PC-3 (cell line): ENCODE measurements at places on chromosomes 2 and 18.

DNA sequence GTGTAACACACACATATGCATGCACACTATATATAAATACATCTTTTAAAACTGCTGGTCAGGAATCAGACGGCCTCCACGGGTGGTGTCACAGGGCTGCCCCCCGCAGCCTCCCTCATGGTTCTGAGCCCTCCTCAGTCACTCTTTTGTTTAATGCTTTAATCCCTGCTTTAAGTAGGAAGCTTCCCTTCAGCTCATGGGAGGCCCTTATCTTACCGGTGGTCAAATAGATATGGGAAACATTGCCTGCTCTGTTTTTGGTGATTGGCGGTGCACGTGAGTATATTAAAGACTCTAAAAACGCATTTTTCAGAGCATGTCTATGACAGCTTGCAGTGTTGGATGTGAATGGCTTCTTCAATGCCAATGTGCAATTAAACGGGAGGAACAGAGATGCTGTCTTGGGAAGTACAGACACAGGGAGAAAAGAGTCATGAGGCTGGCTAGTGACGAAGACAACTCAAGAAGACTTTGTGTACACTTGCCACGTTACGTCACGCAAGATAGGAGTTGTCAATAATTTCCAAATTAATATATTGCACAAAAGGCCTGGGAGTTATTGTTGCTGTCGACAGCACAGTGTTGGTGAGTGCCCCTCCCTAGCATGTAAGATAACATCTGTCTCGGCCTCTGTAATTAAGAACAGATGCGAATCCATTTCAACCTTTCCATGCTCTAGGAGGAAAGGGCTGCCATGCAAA lies 23.3 kb downstream of the GNLY start:
- peaks cover 10% of the 10 kb centered on the region; the same call in 1 of the 2 replicates for H3K4me1 ChIP-seq
- no peaks in the 10 kb centered on the region for H3K36me3 ChIP-seq
- no peak overlapping the region for H3K4me3 ChIP-seq
- H3K27me3 ChIP-seq = no peaks in the 10 kb centered on the region
- no peak overlapping the region for H3K27ac ChIP-seq

- no peak for DNase-seq
- no peak overlapping the region for H3K4me3 ChIP-seq
- H3K4me1 ChIP-seq = peaks cover 4% of the 10 kb centered on the region
Observed at GRCh38 chr2:173028671-173029070, 47.0 kb upstream of the MAP3K20 start.

GRCh38 chr2:74847070-74847858 lies 13.3 kb downstream of the HK2 start:
- H3K27me3 ChIP-seq = no peaks in the 10 kb centered on the region
- peak overlapping the region; percentile 99 for H3K27ac ChIP-seq
- DNase-seq = peak; percentile 53

- H3K27me3 ChIP-seq = no peaks in the 10 kb centered on the region
- no peak overlapping the region for H3K27ac ChIP-seq
- H3K36me3 ChIP-seq = no peaks in the 10 kb centered on the region
Observed at GRCh38 chr2:234355021-234355720, 141.7 kb downstream of the ARL4C start.

GRCh38 chr2:225995796-225996461 lies 596.4 kb downstream of the NYAP2 start:
- no peaks in the 10 kb centered on the region for H3K4me1 ChIP-seq
- no peak overlapping the region for H3K4me3 ChIP-seq
- no peak overlapping the region for H3K27ac ChIP-seq
- H3K27me3 ChIP-seq = no peaks in the 10 kb centered on the region
- H3K36me3 ChIP-seq = no peaks in the 10 kb centered on the region

DNA sequence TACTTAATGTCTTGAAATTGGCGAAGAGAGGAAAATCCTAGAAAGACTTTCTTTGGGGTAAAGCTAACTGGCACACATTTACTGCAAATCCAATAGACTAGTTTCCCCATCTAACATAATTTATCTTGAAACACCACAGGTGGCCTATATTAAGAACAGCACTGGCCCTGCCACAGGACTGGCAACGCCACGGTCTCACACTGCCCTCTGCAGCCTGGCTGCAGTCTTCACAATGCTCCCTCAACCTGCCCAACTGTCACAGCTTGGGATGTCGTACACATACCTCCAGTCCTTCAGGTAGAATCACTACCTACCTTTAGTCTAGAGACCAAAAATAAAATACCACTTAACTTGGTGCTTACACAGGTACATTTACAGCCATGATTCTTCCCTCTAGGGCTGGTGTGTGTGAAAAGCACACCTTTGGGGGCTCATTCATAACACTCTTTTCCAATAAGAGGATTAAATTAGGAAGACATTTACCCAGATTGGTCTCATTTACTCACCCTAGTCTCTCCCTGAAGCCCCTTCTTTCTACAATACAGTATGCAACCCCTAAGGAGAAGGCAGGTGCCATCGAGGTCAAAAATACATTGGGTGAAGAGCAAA lies 222.2 kb downstream of the C1D start:
- no peaks in the 10 kb centered on the region for H3K27me3 ChIP-seq
- H3K36me3 ChIP-seq = no peaks in the 10 kb centered on the region
- no peak overlapping the region for H3K27ac ChIP-seq
- peak; percentile 84 for DNase-seq
- no peak overlapping the region for H3K4me3 ChIP-seq

GRCh38 chr2:38619458-38620164 lies 16.9 kb upstream of the HNRNPLL start:
- no peak overlapping the region for H3K27ac ChIP-seq
- H3K27me3 ChIP-seq = no peaks in the 10 kb centered on the region
- no peak overlapping the region for H3K4me3 ChIP-seq
- no peaks in the 10 kb centered on the region for H3K36me3 ChIP-seq

DNA sequence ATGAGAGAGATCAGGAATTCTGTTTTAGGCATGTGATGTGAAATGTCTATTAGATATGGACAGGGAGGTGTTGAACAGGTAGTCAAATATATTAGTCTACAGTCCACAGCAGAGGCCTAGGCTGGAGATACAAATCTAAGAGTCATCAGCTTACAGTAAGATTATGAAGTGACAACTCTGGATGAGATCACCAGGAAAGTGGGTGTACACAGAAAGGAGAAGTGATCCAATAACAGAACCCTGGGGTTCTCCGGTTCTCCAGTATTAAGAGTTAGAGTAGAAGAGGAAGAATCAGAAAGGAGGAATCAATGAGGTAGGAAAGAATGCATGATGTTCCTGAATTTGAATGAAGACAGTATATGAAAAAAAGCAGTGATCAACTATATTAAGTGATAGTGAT lies 362.3 kb downstream of the FIGN start:
- no peak for DNase-seq
- no peaks in the 10 kb centered on the region for H3K36me3 ChIP-seq
- H3K4me1 ChIP-seq = no peaks in the 10 kb centered on the region
- H3K4me3 ChIP-seq = no peak overlapping the region

DNA sequence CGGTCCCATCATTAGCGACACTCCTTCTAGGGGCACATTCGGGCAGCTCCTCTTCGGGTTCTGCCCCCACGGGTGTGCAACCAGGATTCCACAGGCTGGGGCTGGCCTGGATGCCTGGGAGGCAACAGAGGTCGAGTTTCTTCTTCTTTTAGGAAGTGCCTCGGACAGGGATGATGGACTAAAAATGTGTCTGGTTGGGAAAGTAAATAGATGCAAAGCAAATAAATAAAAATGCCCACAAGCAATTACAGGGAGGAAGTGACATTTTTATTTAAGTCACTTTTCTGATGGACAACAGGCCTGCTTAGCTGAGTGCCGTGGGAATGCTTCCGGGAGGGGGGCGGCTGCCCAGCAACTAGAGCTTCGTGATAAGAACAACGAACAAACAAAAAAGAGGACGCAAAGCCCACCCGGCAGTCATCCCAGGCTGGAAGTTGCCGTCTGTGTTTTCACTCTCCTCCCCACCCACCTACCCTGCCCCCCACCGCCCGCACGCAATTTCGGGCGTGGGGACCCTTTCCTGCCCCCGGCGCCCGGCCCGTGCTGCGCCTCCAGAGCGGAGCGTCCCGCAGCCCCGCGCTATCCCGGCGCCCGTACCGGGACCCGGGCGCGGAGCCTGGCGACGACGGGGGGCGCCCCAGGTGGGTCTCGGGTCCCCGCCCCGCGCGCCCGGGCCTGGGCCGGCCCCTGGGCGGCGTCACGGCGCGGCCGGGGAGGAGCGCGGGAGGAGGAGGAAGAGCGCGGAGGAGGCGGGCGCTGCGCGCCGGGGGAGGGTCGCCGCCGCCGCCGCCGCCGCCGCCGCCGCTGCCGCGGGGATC lies 412 bp upstream of the NCK2 start:
- no peaks in the 10 kb centered on the region for H3K36me3 ChIP-seq
- H3K4me1 ChIP-seq = peaks cover 18% of the 10 kb centered on the region
- H3K4me3 ChIP-seq = peak overlapping the region; percentile 55
- peak overlapping the region; percentile 40 for H3K27ac ChIP-seq
- H3K27me3 ChIP-seq = no peaks in the 10 kb centered on the region

DNA sequence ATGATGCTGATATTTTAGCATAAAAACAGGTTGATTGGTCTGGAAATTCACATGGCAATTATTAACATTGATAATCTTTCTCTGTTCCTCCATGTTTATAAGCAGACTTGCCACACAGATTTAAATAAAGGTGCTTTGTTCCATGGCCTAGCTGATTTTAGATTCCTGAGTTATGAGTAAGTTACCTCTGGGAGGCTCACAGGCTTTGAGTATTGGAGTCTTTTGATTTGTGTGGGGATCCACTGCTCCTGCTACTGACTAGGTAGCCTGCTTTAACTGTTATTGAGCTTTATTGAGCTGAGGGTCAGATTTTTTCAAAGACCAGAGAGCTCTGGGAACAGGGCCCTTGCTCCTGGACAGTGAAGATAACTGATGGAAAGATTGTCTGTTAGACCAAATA lies 166.1 kb downstream of the ANKRD30B start:
- peak; percentile 61 for DNase-seq
- peaks cover 14% of the 10 kb centered on the region for H3K4me1 ChIP-seq
- no peak overlapping the region for H3K27ac ChIP-seq

DNA sequence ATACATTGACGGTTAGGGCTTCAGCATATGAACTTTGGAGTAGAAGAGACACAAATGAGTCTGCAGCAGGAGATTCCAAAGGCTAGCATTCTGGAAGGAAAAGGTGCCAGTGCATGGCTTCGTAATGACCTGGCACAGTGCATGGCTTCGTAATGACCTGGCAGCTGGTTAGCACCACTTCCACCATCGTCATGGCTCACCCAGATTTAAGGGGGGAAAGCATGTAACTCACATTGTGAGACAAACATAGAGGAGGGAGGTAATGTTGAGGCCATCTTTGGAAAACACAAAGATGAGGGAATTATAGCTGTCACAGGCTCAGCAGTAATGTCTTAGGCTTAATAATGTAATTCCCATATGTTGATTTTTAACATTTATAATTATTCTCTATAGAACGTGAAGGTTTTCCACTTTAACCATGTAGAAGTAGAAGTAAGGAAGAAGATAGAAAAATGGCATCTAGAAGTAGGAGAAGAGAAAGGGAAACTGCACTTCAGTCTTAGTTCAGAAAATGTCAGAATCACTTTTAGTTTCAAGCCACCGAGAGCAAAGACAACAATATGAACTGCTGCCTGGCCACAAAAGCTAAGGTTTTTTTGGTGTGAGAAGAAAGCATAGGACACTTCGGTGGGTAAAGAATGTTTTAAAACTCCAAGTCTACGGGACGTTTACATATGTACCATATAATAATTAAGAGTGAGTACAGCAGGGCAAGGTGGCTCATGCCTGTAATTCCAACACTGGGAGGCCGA lies 6.8 kb upstream of the STK25 start:
- H3K4me1 ChIP-seq = no peaks in the 10 kb centered on the region
- no peak overlapping the region for H3K27ac ChIP-seq
- no peak overlapping the region for H3K4me3 ChIP-seq
- no peaks in the 10 kb centered on the region for H3K27me3 ChIP-seq
- DNase-seq = no peak

DNA sequence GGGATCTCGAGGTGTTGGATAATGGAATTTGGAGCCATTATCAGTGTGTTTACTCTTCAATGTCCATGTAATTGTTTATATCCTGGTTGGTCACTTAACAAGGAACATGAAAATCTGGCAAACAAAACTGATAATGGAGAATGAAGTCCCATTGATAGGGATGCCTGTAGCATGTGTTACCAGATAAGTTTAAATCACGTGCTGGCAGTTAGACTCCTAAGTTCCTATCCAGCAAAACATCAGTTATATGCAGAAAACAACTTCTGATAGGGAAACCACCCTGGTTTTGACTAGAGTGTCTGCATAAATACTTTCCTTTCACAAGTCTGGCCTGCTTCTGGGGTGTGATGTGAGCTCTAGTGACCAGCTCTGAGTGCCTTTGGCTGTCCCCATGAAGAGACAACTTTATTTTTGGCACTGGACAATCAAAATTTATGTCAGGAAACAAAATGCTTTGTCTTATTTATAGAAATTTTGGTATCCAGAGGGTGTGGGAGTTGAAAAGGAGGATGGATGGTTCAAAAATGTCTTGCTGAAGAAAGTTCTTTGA lies 82.0 kb downstream of the FHOD3 start:
- no peaks in the 10 kb centered on the region for H3K36me3 ChIP-seq
- DNase-seq = no peak
- H3K27me3 ChIP-seq = no peaks in the 10 kb centered on the region
- no peak overlapping the region for H3K27ac ChIP-seq

GRCh38 chr2:86411396-86411795 lies 29.8 kb upstream of the KDM3A start:
- no peaks in the 10 kb centered on the region for H3K36me3 ChIP-seq
- DNase-seq = no peak
- peaks cover 15% of the 10 kb centered on the region for H3K27me3 ChIP-seq
- no peak overlapping the region for H3K4me3 ChIP-seq
- no peaks in the 10 kb centered on the region for H3K4me1 ChIP-seq
- H3K27ac ChIP-seq = no peak overlapping the region

DNA sequence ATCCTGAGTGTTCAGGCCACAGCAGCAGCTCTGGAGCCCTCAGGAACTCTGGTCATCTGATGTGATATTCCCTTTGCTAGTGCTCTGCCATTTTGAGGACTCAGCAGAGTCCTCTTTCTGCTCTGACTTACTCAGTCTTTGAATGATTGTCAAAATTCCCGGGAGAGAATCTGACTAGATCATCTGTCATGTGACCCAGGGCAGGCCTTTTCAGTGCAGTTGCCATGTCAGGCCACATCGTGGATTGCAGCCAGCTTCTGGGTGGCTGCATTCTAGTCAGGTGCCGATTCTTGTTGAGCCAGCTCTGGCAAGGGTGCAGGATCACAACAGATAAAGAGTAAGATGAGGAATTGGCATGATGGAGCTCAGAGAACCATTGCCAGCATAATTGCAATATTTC lies 795.6 kb downstream of the CPS1 start:
- H3K27ac ChIP-seq = no peak overlapping the region
- DNase-seq = peak; percentile 46
- H3K27me3 ChIP-seq = peaks cover 4% of the 10 kb centered on the region; the same call in 1 of the 2 replicates
- no peak overlapping the region for H3K4me3 ChIP-seq
- no peaks in the 10 kb centered on the region for H3K4me1 ChIP-seq
